ENCODE measurements at places on chromosomes 12 and 14.

- DNase-seq, result no peak
Measured at GRCh38 chr14:24921903-24922302, 128.0 kb downstream of the STXBP6 start.

DNA sequence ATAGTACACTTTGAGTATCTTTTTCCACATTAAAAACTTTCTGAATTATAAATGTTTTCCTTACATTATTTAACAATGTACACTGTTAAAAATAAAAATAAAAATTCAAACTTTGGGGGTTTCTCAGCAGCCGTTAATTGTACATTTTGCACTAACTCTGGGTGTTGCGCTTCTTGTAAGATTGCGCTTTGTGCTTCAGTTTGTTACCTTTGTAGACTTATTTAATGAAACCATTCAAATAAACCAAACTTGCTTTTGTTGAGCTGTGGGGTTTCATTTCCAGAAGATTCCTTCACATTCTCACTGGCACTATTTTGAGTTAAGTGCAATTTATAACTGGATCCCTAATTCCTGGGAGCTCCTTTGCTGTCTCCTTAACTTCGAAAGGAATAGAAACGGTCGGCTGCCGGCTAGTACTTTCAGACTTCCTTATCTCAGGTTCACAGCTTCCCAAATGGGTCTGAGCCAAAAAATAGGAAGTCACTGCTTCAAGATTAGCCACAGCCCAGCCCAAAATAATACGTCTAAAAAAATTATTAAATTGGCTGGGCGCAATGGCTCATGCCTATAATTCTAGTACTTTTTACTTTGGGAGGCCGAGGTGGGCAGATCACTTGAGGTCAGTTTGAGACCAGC, 38.2 kb downstream of the RAD52 start:
- DNase-seq, result no peak

DNA sequence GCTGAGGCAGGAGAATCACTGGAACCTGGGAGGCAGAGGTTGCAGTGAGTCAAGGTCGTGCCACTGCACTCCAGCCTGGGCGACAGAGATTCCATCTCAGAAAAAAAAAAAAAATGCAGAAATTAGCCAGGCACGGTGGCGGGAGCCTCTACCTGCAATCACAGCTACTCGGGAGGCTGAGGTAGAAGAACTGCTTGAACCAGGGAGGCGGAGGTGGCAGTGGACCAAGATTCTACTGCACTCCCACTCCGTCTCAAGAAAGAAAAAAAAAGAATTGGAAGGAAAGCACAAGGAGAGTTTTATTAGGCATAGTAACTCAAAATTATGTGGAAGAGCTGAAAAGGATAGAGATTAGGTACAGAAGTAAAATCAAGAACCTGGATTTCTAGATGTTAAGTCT, 20.8 kb upstream of the AMHR2 start:
- DNase-seq, result no peak

- no peak for DNase-seq
Measured at GRCh38 chr12:54127538-54128259, 61.1 kb downstream of the SMUG1 start.

DNA sequence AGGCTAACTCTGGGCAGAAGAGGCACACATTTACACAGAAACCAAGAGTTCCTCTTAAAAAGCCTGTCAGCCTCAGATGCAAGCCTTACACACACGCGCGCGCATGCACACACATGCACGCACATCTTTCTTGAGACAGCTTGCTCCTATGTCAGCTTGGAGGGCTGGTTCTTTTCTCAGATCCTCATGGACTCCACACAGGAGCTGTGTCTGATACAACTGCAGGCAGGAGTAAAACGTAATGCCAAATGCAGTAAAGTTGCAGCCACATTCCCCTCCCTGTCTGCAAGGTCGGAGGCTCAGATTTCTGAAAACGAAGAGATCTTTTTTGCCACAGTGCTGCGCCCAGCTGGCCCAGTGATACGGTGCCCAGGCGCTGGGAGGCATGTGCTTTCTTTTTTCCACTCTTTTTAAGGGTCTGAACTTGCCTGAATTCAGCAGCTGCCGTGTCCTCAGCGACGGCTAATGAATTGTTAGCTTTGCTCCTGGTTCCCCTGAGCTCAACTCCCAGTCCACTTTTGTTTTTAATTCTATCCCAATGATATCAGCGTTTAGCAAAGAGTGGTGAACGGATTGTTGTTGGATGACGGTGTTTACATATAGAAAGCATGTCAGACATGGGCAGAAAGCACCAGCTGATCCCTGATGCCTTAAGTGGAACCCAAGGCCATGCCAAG, 72.9 kb upstream of the FOXN3 start:
- DNase-seq, result no peak

- no peak for DNase-seq
Measured at GRCh38 chr14:36021591-36022320, 154.8 kb downstream of the PTCSC3 start.

DNA sequence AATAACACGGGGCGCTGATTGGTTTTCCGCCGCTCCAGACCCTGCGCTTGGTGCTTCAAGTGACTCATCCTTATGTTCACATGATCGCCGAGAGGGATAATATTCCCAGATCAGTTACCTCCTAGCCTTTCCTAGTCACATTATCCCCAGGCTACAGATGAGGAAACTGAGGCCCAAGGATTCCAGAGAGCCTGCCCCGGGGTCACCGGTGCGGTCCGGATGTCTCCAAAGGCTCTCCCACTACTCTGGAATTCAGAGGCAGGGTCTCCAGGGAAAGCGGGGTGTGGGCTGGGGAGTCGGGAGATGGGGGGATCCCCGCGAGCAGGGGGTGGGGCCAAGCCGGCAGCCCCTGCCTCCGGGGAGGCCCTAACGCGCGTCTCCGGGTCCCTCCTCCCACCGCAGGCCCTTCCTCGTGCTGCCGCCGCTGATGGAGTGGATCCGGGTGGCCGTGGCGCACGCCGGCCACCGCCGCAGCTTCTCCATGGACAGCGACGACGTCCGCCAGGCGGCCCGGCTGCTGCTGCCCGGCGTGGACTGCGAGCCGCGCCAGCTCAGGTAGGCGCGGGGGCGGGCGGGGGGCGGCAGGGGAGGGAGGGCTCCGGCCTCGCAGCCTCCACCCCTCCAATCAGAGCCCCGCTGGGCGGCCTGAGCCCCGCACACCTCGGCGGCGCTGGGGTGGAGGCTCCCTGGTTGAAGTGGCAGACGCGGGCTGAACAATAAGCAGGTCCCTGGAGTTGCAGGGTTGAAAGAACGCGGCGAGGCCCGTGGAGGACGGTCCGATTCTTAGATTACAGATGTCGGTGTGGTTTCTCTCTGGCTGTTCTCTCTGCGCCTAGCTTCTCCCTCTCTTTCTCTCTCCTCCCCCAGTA, 104.6 kb upstream of the PWP1 start:
- DNase-seq, result no peak

DNA sequence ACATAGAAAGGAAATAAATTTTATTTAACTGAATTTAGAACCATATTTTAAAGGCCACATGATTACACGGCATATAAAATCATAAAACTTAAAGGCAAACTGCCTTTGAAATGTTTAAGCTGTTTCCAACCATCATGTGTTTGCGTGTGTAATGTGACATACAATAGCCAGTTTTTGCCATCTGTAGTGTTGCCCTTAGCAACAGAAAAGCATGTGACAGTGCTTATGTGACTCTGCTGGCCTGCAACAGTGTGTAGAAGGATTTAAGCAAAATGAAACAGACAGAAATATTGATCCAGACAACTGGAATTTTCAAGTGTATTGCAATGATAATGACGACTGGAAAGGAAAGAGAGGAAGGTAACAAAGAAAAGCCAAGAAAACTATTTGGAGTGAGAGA, 49.5 kb downstream of the TSPAN19 start:
- no peak for DNase-seq

DNA sequence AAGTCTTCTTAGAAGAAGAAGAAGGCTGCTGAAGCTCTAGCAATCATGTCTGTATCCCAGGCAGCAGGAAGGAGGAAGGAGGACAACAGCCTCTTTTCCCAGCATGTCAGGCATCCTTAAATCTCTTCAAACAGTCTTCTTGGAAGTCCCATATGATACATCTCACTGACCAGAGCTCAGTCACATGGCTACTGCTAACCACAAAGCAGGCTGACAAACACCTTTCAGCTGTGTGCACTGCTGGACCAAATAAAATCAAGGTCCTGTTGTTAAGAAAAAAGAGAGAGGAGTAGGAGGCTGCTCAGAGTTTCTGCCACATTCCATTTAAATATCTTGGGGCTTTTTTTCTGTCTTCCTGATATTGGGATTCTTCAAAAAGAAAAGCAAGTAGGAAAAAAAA, 203.4 kb upstream of the PELI2 start:
- no peak for DNase-seq

- no peak for DNase-seq
Measured at GRCh38 chr12:114371250-114371649, 34.7 kb downstream of the TBX5 start.

Measured in stimulated activated CD4-positive, alpha-beta T cell treated with anti-CD3 and anti-CD28 coated beads, Interleukin-4, amount 100 ng/mL, for 1 hour (primary cell).